ENCODE measurements at places on chromosomes 3 and 15. TPM values are rescaled to one million over a fixed set of nuclear protein-coding genes. Genes with fewer than 3 reads are reported as not detected.

The CYP1A2 gene
- total RNA-seq = not detected

The LINS1 gene
- total RNA-seq = 14.9 TPM

The TNNC1 gene
- total RNA-seq = 0.45 TPM

The C3orf85 gene
- not detected for total RNA-seq

The FES gene
- total RNA-seq = 2.8 TPM

The RPUSD3 gene
- 55.2 TPM for total RNA-seq

The CCR2 gene
- not detected for total RNA-seq

The ADPRH gene
- total RNA-seq = 3.5 TPM

The CRTAP gene
- total RNA-seq = 147 TPM

The RASL12 gene
- 1.5 TPM for total RNA-seq

The SLCO2A1 gene
- 0.33 TPM for total RNA-seq

The SNAP23 gene
- 59.2 TPM for total RNA-seq

The LIPC gene
- total RNA-seq = not detected

The PLAAT1 gene
- total RNA-seq = 4.0 TPM

The SERINC4 gene
- 0.35 TPM for total RNA-seq

The TEX9 gene
- 21.3 TPM for total RNA-seq

The RPSA gene
- total RNA-seq = 1,595 TPM

The ZNF80 gene
- not detected for total RNA-seq

The CHMP2B gene
- total RNA-seq = 19.6 TPM

The IL5RA gene
- not detected for total RNA-seq

The NCEH1 gene
- 2.3 TPM for total RNA-seq

The SPINT1 gene
- total RNA-seq = 1.3 TPM

The PP2D1 gene
- total RNA-seq = not detected

The ASB14 gene
- total RNA-seq = not detected

The SCAMP5 gene
- total RNA-seq = 38.8 TPM

The BFSP2 gene
- not detected for total RNA-seq

The ATP6V1A gene
- total RNA-seq = 55.3 TPM

The ESYT3 gene
- 0.44 TPM for total RNA-seq

The ZNF662 gene
- not detected for total RNA-seq

The ULK4 gene
- total RNA-seq = 10.2 TPM

The SAMMSON gene
- total RNA-seq = not detected

The GOLGA6L10 gene
- 3.6 TPM for total RNA-seq

The GABRA5 gene
- 0.61 TPM for total RNA-seq

The ADAMTS17 gene
- 2.3 TPM for total RNA-seq

The MYH15 gene
- total RNA-seq = 0.20 TPM

The ERICH6 gene
- total RNA-seq = 0.40 TPM

The PRSS50 gene
- total RNA-seq = 0.35 TPM

The PML gene
- total RNA-seq = 30.6 TPM

The NECTIN3 gene
- total RNA-seq = 40.9 TPM

The RBP2 gene
- not detected for total RNA-seq

The RTP3 gene
- total RNA-seq = not detected

The SEC22C gene
- 47.8 TPM for total RNA-seq

The ILDR1 gene
- total RNA-seq = not detected

The SECISBP2L gene
- total RNA-seq = 39.2 TPM

The GOLGA6D gene
- not detected for total RNA-seq

The CD200 gene
- total RNA-seq = 67.0 TPM

The MYEF2 gene
- total RNA-seq = 110 TPM

The KY gene
- 0.52 TPM for total RNA-seq

The TRAK1 gene
- total RNA-seq = 41.0 TPM

The SST gene
- total RNA-seq = 4.6 TPM

The TAGLN3 gene
- 70.2 TPM for total RNA-seq

The XCR1 gene
- not detected for total RNA-seq

The TMEM212 gene
- total RNA-seq = not detected

The GPR156 gene
- total RNA-seq = 2.4 TPM

The SEMA4B gene
- total RNA-seq = 24.0 TPM

Data from neural crest cell (in vitro differentiated cells).